ENCODE measurements at places on chromosomes 1 and 21.
A peak's percentile ranks its signal among the peaks of the same experiment; 100 is the strongest.

DNA sequence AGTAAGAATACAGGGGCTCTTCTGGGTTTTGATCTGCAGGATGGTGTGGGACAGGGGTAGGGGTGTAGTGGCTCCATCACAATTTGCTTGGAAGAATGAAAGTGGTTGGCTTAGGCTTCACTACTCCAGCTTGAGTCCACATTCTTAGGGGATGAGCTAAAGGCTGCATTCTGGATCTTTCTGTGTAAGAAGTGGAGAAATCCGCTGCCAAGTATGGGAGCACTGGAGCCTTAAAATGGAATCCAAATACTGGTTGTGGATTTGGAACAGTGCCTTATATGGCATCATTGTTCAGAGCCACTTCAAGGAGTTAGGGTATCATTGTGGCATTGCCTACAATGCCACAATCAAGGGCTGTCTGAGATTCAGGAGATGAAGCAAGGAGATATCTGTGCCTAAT lies 187.1 kb downstream of the LMO4 start:
- no peak for DNase-seq

- no peak for DNase-seq
These were observed 3.1 kb upstream of the PRKCZ start for GRCh38 chr1:2046953-2047748.

DNA sequence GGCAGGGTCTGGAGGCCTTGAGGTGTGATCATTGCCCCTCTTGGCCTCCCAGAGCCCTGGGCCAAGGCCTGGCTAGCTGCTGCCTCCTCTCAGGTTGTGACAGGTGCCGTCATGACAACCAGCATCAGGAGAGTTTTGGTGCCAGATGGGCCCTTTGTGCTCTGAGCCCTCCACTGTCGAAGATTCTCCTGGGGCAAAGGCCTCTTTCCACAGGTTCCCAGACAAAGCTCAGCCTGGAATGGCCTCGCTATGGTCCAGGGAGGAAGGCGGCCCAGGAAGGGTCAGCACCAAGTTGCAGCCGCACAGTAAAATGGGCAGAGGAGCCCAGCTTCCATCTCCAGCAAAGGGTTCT lies 78.4 kb downstream of the ALPL start:
- DNase-seq: no peak

- DNase-seq: peak; percentile 58
These were observed 53.3 kb upstream of the FAM89A start for GRCh38 chr1:231093156-231093922.

DNA sequence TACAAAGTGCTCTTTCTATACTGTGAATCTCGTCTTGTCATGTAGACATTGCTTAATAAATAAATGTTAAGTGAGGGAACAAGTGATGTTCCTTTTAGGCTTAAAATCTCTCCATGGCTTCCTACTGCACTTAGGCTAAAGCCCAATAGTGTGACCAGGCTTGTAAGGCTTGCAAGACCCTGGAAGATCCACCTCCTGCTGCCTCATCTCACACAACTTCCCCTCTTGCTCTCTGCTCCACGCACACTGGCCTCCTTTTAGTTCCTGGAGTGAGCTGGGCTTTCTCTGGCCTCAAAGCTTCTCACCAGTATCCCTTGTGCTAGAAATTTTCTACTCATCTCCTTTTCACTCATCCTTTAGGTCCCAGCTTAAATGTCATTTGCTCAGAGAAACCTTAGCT lies 41.5 kb upstream of the DIPK1A start:
- peak; percentile 44 for DNase-seq

- no peak for DNase-seq
These were observed 42.4 kb upstream of the MTF2 start for GRCh38 chr1:93036672-93037071.

DNA sequence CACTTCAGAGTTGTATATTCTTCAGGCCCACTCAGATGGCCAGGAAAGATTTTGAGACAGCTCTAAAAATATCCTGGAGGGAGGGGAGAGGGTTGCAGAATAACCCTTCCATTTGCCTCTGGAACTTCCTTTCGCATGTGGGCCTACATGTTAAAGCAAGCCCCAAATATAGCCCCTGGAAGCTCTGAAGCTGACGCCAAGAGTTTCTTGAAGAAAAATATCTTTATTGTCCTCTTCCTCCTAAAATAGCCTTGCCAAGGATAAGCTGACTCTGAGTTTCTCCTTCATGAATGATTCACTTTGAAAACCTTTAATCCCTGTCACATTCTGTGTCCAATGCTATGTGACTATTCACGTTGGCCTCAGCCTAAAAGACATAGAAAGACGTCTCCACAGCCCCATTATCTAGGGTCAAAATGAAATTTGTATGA lies 6.4 kb downstream of the C1orf116 start:
- no peak for DNase-seq

DNA sequence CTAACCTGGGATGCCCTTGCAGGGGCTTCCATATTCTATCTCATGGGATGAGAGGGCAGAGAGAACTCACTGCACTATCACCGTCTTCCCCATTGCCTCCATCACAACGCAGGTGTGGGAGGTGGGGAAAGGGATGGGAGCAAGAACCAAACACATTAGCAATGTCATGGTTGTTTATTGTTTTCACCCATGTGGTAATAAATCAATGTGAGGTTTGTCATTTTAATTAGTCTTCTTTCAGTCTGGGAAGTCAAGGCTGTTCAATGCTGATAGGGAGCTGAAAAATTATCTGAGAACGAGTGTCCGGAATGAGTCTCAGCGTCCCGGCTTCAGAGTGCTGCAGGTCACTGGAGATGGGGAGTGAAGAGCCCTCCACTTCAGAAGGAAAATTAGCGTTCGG lies 268.5 kb downstream of the DUSP10 start:
- no peak for DNase-seq

GRCh38 chr1:6239950-6240768 lies 3.8 kb upstream of the HES3 start:
- no peak for DNase-seq

DNA sequence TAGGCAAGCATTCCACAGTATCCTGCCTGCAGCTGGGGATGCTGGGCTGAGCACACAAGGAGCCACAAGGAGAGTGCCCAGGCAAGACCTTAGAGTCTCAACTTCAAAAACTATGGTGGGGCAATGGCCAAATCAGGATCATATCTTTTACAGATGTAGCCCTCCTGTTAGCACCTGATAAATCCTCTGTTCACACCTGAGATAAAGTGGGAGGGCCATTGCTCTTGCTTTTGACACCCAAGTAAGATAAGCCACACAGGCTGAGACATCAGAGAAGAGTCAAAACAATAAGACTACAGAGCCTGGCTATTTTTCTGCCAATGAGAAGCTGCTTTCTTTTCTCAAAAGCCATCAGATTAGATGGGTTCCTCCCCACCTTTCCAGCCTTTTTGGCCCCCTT lies 148.9 kb downstream of the AJAP1 start:
- no peak for DNase-seq

GRCh38 chr1:88595355-88596002 lies 88.6 kb upstream of the PKN2 start:
- peak; percentile 84 for DNase-seq

DNA sequence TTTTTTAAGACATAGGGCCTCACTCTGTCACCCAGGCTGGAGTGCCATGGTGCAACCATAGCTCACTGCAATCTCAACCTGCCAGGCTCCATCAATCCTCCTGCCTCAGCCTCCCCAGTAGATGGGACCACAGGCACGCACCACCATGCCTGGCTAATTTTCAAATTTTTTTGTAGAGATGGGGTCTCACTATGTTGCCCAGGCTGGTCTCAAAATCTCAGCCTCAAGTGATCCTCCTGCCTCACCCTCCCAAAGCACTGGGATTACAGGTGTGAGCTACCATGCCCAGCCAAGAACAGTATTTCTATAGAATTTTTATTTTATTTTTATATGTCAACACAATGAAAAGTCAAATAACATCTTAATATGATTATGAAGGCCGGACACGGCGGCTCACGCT lies 10.9 kb downstream of the GNB1 start:
- no peak for DNase-seq

DNA sequence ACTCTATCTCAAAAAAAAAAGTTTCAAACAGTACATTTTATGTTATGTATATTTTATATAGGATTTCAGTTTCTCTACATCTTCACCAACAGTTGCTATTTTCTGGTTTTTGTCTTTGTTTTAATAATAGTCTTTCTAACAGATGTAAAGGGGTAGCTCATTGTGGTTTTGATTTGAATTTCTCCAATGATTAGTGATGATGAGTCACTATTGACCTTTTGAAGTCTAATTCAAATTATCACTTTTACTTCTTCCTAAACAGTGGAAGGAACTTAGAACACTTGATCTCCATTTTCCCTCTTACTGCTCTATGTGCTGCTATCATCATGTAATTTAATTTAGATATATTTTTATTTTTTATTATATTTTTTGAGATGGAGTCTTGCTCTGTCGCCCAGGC lies 31.7 kb upstream of the SHCBP1L start:
- no peak for DNase-seq

- no peak for DNase-seq
These were observed 9.0 kb downstream of the ATP8B2 start for GRCh38 chr1:154334079-154335024.

DNA sequence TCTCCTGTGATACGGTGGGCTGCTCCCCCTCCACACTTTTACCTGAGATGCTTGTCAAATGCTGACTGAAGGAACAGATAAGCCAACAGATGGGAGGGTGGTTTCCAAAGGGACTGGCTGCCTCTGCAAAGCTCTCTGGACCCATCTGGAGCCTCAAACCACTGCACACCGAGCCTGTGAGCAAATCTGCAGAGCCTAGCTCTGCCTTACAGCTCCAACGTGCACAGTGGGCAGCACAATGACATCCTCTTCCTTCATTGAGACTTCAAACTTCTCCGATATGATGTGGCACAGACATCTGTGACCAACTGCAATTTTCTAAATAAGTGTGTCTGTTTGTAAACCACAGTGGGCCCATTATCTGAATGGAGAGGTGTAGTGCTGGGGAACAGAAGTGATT lies 26.2 kb upstream of the KNCN start:
- DNase-seq: no peak

- DNase-seq: no peak
These were observed 94.4 kb upstream of the COL6A1 start for GRCh38 chr21:45887120-45887611.

- no peak for DNase-seq
These were observed 127.8 kb upstream of the FMN2 start for GRCh38 chr1:239963856-239964255.

- no peak for DNase-seq
These were observed 200.3 kb downstream of the DSCAM start for GRCh38 chr21:40646651-40647050.

DNA sequence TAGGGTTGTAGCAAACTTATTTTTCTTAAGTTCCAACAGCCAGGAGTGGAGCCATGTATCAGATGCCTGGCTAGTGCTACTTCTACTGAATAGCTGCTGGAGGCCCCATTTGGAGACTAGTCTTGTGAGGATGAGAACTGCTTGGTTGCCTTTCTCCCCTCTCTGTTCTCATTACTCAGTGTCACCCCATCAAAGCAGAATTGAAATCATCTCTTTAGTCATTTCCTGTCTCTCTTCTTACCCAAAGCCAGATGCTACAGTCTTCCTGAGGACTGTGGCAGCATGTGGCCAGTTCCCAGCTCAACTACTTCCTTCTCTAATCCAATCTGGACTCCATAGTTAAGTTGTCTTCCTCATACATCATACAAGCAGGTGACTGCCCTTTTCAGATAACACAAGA lies 197.5 kb downstream of the BRINP2 start:
- DNase-seq: no peak

DNA sequence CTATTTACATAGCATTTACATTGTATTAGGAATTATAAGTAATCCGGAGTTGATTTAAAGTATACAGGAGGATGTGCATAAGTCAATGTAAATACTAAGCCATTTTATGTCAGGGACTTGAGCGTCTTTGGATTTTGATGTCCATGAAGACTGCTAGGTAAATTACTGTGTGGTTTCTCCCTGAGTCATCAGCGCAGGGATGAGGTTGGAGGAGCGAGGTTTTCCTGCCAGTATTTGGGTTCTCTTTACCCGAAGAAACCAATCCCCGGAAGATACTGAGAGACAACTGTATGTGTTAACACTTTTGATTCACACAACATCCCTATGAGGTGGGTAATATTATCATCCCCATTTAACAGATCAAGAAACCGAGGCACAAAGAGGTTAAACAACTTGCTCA lies 29.3 kb downstream of the BATF3 start:
- no peak for DNase-seq

- peak; percentile 34 for DNase-seq
These were observed 7.1 kb upstream of the CLDN19 start for GRCh38 chr1:42747125-42747524.

GRCh38 chr1:229022595-229023333 lies 248.1 kb upstream of the RAB4A start:
- DNase-seq: no peak

DNA sequence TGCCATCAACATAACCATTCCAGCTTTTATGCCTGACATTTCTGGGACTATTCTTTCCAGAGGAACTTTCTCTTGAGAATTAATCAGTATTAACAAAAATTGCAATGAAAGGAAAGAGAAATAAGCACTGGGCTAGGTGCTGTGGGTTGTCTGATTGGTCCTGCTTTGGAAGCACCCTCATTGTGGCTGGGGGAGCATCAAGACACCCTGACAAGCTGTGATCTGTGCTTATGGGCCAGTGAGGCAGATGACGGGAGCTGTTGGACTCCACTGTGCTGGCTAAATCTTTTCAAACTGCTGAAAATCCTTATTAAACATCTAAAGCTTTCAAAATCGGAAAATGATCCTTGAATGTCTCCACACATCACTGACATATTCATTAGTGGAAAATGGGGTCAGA lies 20.0 kb downstream of the UBASH3A start:
- DNase-seq: no peak

DNA sequence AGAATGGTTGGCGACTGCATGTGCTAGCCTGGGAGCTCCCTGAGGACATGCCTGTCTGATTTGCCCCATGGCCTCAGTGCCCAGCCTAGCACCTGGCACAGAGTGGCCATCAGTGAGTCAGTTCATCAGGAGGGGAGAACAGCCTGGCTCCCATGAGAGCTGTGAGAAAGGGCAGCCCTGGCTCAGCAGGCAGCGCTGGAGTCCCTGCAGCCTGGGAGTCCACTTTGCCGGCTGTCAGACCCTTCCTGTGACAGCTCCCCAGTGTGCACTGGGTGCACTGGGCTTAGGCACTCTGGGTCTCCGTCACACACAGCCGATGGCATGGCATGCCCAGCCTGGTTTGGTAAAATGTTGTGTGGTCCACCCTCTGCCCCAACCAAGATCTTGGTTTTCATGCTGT lies 28.7 kb downstream of the LDLRAP1 start:
- DNase-seq: no peak

- DNase-seq: no peak
These were observed 1.4 kb upstream of the DENND2C start for GRCh38 chr1:114671011-114671938.

DNA sequence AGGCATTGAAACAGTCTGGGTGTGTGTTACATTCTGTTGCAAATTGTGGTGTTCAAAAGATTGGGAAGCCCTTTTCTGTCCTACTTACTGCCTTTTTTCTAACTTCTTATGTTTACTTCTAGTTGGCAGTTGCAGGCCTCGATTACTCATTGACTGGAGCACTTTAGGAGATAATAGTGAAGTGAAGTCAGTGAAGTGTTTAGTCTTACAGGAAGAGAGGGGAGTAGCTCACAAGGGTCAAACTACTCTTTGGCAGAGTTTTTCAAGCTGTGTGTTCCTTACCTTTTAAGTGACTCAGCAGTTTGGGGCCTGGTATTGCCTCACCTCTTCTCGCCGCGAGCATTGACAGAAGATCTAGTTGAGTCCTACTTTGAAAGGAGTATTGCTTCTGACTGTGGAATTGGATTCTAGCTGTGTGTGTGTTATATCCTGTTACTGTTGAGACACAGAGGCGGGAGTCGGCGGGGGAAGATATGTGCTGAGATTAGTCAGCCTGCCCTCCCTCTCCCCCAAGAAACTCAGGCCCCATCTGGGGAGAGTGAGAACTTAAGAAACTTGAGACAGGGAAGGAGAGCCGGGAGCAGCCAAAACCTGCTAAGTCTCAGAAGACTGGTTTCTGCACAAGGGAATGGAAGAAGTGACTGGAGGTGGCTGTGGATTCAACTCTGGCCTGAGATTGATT lies 19.3 kb downstream of the AHCYL1 start:
- DNase-seq: peak; percentile 82
